ENCODE measurements at places on chromosomes 13 and 19.

DNA sequence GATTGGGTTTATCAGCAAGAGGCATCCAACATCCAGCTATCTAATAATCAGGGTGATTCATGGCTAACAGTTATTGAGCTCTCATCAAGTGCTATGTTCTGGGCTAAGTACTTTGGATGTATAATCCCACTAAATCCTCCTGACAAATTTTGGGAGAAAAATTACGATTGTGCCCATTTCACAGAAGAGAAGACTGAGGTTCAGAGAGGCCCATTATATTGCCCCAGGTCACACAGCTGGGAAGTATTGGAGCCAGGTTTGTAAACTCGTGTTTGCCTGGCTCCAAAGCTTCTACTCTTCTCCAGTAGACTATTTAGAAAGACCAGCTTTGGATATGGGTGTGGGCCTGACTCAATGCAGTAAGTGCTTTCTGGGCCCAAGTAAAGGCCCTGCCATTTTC, 20.9 kb upstream of the CALM3 start:
- DNase-seq = no peak

DNA sequence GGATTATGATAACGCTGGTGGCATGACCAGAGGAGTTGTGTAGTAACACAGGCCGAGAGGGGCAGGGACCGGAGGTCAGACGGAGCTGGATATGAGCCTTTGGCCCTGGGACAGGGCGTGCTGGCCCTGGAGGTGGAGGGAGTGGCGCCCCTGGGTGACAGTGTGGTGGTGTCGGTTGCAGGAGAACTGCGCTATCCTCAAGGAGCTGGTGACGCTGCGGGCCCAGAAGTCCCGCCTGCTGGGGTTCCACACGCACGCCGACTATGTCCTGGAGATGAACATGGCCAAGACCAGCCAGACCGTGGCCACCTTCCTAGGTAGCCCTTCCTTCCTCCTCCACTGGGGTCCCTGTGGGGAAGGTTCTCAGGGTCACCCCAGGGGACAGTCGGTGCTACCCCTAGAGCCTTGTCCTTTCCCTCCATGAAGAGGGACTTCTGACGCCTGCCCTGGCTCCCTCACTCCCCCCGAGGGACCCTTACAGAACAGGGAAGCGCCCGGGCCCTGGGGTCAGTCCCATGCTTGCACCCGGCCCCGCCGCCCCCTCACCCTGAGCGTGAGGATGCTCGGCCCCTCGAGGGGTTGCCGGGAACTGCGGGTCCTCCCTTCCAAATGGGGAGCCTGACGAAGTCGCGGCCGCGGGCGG, 12.8 kb upstream of the ZNF554 start:
- no peak for DNase-seq

DNA sequence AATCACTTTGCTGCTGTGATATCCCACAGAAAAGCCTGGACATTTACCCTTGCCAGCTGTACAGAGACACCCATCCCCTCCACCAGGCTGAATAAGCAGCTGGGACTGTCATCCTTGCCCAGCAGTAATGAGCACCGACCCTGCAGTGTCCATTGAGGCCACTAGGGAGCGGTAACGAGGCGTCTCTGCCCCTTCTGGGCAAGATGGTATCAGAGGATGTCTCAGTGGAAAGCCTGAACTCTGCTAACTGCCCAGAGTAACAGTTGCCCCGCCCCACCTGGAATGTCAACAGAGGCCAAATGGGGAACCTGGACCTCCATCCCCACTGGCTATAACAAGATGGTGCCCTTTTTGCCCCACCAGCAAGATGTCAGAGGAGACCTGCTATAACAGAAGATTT, 22.8 kb upstream of the CEACAM20 start:
- peak; percentile 5 for DNase-seq

GRCh38 chr13:32790731-32791130, 204.5 kb downstream of the PDS5B start:
- no peak for DNase-seq

GRCh38 chr13:30847650-30848307, 58.3 kb upstream of the MEDAG start:
- DNase-seq = no peak

GRCh38 chr19:40229484-40229883, 3.0 kb upstream of the CCNP start:
- no peak for DNase-seq

GRCh38 chr13:45827318-45827717, 24.2 kb downstream of the SIAH3 start:
- DNase-seq = no peak

- DNase-seq = no peak
Measured at GRCh38 chr13:92225861-92226260, 827.4 kb downstream of the GPC5 start.

DNA sequence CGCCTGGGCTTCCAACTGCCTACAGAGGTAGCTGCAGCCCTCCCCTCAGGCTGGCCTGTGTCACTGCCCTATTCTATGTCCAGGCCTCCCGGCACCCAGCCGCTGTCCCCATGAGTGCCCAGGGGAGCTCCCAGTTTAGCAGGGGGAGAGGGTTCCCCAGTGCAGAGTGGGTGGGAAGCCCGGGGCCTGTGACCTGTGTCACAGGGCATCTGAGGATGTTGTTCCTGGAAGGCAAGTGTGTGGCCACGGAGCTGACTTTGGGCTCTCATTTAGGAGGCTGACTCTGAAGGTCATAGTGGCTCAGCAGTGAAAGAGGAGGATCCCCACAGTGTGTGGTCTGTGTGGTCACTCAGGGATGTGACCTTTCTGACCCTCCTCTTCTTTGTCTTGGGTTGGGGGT, 25.1 kb downstream of the PPP1R37 start:
- no peak for DNase-seq

- DNase-seq = no peak
Measured at GRCh38 chr13:94233401-94233800, 246.1 kb downstream of the DCT start.

DNA sequence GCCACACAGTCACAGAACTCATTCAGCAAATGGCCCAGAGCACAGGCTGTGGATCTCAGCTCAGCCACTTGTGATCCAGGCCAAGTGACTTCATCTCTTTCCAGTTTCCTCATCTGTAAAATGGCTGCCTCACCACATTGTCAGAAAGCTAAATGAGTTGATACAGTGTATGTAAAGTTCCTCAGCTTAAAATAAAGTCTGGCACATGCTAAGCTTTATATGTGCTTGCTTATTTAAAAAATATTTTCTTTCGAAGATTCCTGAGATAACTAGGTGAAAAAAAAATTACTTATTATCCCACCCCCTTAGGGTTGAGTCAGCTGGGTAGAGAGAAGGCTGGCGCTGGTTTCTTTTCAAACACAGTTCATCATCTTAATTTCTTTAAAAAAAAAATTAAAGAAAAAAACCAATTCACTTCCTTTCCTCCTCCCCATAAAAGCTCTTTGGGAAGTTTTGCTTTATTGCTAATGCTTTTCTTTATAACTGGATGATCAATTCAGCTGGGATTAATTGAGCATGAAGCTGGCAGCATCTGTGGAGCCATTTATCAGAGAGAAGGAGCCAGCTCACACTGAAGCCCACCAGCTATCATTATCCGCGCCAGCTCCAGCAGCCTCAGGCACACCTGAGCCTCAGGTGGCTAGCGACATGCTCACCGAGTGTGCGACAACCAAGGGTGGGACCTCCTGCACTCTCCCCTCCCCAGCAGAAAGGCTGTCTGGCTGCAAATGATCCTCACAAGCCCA, 354.9 kb downstream of the FOXO1 start:
- no peak for DNase-seq

DNA sequence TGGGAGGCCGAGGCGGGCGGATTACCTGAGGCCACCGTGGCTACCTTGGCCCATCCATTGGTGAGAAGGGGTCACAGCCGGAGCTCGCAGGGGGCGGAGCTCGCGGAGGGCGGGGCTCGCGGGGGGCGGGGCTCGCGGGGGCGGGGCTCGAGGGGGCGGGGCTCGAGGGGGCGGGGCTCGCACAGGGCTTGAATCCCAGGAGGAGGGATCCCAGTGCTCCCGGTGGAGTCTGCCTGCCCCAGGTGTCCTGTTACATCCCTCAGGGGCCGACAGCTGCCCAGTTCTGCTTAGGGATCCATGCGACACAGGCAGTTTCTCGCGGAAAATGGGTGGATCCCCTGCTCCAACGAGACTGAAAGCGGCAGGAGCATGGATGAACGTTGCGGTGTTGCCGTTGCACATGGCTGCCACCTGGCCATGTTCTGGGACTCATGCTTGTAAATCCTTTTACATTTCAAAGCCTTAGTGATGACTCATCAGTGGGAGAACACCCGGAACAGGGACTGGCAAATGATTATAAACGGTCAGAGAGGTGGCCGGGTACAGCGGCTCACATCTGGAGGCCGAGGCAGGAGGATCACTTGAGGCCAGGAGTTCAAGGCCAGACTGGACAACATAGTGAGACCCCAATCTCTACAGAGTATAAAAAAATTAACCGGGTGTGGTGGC, 25.1 kb downstream of the TMPRSS9 start:
- no peak for DNase-seq

GRCh38 chr13:43132257-43132656, 108.9 kb downstream of the DNAJC15 start:
- no peak for DNase-seq

DNA sequence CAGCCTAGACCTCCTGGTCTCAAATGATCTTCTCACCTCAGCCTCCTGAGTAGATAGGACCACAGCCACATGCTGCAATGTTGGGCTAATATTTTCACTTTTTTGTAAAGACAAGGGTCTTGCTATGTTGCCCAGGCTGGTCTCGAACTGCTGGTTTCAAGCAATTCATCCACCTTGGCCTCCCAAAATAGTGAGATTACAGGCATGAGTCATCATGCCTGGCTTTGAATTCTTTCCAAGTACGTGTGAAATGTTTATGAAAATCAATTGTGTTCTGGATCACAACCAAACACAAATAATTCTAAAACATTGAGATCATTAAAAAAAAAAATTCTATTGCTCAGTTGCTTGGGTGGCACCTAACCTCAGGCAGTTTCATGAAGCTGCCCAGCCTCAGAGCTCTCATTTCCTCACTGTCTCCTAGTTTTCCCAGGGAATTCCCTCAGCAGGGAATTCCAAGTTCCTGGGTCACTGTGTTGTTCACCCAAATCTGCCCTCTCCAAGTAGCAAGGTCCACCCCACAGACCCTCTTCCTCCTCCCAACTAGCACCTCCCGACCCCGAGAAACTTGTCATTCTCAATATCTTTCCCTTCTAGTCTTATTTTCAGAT, 44.8 kb downstream of the ING1 start:
- no peak for DNase-seq

GRCh38 chr19:38273499-38273898, 9.1 kb downstream of the SPINT2 start:
- no peak for DNase-seq

DNA sequence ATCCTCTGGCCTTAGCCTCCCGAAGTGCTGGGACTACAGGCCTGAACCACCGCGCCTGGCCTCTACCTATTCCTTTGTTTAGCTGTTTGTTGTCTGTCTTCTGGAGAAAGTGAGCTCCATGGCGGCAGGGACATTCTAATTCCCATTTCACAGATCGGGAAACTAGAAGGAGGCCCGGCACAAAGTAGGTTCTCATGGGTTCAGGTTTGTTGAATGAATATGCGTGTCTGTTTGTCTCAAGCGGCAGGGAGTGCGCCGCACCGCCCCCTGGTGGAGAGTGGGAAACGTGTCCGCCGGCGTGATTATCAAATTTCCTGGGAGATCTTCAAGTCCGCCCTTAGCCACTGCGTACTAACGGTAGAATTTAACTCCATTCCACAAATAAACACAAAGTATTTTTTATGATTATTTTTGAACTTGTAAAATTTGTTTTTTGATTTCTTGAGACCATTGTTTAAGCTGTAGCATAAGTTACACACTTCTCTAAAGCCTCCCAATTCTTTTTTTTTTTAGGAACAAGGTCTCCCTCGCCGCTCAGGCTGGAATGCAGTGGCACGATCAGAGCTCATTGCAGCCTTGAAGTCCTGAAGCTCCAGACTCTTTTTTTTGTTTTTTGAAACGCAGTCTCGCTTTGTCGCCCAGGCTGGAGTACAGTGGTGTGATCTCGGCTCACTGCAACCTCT, 8.9 kb upstream of the CCDC9 start:
- peak; percentile 83 for DNase-seq

DNA sequence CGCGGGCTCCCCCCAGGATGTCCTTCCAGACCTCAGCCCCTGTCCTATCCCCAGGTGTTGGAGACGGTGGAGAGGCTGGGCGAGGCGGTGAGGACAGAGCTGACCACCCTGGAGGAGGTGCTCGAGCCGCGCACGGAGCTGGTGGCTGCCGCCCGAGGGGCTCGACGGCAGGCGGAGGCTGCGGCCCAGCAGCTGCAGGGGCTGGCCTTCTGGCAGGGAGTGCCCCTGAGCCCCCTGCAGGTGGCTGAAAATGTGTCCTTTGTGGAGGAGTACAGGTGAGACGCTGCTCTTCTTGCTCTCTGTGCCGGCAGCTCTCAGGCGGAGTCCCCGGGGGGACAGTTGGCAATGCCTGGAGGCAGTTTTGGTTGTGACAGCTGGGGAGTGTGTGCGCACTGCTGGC, 6.9 kb downstream of the TTYH1 start:
- DNase-seq = no peak

GRCh38 chr13:114124921-114125320, 7.5 kb downstream of the RASA3 start:
- peak; percentile 46 for DNase-seq

DNA sequence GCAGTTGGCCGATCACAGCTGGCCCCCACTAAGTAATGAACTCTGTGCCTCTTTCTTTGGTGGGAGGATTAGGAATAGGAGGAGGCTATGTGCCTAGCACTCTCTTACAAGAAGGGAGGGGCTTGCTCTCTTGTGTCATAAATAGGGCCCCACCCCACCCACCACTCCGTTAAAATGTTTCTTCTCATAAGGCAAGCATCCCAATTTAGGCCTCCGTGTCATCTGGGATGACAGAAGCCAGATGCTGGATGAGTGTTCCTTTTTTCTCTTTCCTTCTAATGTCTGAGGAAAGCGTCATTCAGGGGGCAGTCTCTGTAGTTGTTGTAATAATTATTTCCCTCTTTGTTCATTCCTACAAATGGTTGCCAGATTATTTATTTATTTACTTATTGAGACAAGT, at the start of gene LIPE:
Gene LIPE (minus strand): TSS at position 76 of the 400 bp plus-strand sequence. CDS start 239 bp downstream, outside the sequence.
- no peak for DNase-seq

GRCh38 chr13:21150013-21150412, 26.3 kb downstream of the SKA3 start:
- DNase-seq = no peak

DNA sequence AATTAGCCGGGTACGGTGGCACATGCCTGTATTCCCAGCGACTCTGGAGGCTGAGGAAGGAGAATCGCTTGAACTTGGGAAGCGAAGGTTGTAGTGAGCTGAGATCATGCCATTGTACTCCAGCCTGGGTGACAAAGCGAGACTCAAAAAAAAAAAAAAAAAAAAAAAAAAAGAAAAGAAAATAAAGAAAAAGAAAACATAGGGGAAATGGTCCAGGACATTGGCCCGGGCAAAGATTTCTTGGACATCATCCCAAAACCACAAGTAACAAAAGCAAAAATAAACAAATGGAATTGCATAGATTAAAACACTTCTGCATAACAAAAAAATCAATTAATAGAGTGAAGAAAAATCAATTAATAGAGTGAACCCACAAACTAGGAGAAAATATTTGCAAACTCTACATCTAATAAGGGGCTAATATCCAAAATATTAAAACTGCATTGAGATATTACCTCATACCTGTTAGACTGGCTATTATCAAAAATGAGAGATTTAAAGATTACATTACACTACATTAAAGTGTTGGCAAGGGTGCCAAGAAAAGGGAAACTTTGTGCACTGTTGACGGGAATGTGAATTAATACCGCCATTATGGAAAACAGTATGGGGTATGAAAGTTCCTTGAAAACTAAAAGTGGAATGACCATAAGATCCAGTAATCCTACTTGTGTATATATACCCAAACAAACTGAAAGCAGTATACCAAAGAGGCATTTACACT, 18.5 kb upstream of the ABCC4 start:
- no peak for DNase-seq
